Omental fat pad (tissue), 4 donors: ENCODE measurements at places on chromosomes 12 and 14.

- DNase-seq, result no peak
Measured at GRCh38 chr12:68932128-68932960, 627 bp downstream of the CPM start.

DNA sequence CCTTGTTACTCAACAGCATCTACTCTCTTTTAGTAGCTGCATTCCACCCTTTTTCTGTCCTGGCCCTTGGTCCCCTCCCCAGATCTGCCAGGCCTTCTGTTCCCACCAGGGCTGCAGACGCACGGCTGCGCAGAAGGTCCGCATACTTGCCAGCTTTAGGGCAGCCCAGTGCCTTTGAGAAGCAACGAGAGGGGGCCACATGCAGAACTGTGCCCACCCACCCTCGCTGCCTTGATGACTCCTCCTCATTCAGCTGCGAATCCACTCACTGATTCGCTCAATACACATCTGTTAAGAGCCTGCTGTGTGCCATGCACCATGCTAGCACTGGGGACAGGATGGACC lies 39.2 kb downstream of the PRIMA1 start:
- no peak for DNase-seq

- no peak for DNase-seq
Measured at GRCh38 chr12:122830517-122831214, 4.6 kb upstream of the HIP1R start.

DNA sequence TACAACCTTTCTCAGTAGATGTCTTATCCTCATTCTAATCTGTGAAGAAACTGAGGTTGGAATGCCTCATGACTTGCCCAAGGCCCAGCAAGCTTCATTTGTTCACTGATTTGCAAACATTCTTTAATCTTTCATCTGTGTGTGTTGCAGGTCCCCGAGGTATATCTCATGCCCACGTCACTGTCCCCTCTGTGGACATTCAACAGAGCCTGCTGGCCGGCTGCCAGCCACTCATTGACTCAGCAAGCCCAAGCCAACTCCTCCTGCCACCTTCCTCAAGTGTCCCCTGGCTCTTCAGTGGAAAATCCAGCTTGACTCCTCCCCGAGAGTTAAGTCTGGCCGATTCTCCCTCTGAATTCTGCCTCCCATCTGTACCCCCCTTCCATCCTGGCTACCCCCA lies 1.9 kb upstream of the DCAF4 start:
- no peak for DNase-seq

- DNase-seq, result no peak
Measured at GRCh38 chr14:23694085-23694948, 58.2 kb downstream of the DHRS2 start.

- no peak for DNase-seq
Measured at GRCh38 chr12:98149691-98150210, 365.6 kb upstream of the TMPO start.

GRCh38 chr12:106227641-106228319 lies 20.0 kb downstream of the CKAP4 start:
- DNase-seq, result no peak

- DNase-seq, result no peak
Measured at GRCh38 chr14:105067140-105067968, 2.1 kb upstream of the GPR132 start.

DNA sequence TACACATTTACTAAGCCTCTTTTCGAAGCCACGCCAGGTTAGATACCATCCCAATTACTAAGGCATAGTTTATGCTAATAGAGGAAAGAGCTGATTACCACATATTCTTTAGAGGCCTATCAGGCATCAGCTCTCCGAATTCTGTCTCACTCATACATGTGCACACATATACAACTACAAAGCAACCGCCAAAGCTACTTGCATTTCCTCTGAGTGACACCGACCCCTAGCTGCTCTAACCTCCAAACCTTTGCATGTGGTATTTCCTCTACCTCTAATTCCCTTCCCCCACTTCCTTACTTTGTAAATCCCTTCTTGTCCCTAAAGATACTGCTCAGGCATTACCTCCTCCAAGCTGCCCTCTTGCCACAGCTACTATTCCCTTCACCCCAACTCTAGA lies 107.2 kb downstream of the DUSP6 start:
- no peak for DNase-seq

DNA sequence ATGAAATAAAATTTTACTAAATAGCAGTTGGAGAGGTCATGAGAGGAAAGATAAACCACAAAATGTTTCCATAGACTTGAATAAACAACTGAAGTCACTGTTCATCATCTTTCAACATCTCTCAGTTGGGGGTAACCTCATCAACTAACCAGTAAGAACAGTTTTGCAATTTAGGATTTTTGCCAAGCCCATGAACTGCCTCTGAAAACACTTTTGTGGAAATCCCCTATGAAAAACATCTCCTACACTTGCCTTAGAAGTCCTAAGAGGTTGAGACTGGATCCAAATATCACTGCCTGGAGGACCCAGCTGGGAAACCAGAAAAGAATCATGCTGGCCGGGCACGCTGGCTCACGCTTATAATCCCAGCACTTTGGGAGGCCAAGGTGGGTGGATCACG lies 273.1 kb downstream of the C12orf50 start:
- DNase-seq, result no peak

DNA sequence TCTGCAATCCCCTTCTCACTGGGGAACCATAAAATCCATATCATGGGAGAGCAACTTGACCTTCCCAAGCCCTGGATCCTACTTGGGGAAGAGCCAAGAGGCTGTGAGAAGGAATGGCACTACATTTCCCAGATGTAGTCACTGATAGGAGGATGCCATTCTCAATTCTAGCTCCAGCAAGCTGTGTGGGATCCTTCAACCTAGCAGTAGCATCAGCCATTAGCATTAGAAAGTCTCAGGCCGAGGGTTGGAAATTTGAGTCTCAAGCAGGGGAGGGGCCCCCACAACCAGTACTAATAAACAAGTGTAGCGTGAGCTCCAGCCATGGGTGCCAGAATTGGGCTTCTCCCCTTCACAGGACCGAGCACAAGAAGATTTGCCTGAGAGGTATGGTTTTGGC lies 84.3 kb upstream of the NELL2 start:
- DNase-seq, result no peak

DNA sequence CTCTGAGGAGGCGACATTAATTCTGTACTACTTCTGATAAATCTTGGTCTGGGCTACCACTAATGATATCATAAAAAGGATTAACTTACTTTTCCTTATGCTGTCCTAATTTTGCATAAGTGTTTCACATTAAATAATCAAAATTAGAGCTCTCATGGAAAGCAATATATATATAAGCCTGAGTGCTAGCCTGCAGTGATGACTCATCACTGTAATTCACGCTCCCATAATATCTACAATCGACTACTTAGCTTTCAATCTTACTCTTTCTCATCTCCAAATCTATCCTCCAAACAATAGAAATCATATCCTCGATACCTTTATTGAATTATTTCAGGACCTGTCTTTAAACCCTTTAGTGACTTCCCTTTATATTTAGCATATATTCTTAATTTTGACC lies 701.3 kb downstream of the RERGL start:
- DNase-seq, result no peak

- DNase-seq, result no peak
Measured at GRCh38 chr14:22515929-22516328, 73.1 kb downstream of the DAD1 start.

DNA sequence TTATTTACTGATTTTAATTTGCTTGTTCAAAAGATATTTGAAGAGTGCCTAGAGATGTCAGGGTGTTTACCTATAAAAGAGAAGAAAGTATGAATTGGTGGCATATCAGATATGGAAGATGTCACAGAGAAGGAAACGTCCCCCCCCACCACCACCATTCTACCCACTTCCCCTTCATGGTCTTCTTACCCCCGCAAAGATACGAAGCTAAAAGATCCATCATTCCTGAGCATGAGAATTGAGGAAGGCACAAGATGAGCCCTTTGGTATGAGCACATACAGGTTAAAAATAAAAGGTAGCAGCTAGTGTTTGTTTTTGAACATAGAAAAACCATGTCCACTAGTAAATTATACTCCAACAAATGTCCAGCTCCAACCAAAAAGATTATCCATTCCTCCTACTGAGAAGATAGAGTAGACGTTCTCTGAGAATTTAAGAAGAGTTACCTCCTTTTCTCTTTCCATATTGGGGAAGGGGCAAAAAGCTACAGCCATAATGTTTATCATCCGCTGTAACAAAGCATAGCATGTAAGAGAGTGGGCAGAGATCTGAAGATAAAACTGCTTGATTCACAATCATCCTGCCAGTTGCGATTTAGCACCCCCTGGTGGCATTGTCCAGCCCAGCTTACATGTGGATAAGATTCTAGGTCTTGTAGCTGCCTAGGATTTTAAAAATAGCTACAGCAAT lies 29.1 kb downstream of the NFYB start:
- DNase-seq, result peak; percentile 90

- DNase-seq, result no peak
Measured at GRCh38 chr14:34044373-34044637, 93.4 kb upstream of the EGLN3 start.

DNA sequence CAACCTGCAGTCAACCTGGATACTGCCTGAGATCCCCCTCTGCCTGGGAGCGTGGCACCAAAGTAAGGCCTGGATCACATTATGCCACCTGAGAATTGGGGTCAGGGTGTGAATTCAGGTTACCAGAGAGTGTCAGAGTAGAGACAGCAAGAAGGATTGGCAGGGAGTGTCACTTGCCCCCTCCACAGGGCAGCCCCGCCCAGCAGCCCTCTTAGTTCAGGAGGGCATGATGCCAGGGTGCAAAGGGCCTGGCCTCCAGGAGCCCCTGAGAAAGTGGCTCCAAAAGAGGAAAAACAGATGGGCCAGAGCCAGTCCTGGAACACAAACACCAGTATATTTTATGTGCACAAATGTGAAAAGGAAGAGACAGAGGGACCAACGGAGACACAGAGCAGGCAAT lies 18.6 kb downstream of the TMEM229B start:
- DNase-seq, result no peak

- no peak for DNase-seq
Measured at GRCh38 chr12:27468241-27468640, 21.7 kb downstream of the SMCO2 start.

- DNase-seq, result no peak
Measured at GRCh38 chr14:95088665-95089064, 68.7 kb downstream of the DICER1 start.

GRCh38 chr14:24439830-24440605 lies 2.6 kb downstream of the SDR39U1 start:
- no peak for DNase-seq

- no peak for DNase-seq
Measured at GRCh38 chr14:72380456-72380855, 448.2 kb downstream of the RGS6 start.

GRCh38 chr12:53181935-53182334 lies 1.2 kb upstream of the CSAD start:
- no peak for DNase-seq
